ENCODE measurements at places on chromosomes 1 and 21.

DNA sequence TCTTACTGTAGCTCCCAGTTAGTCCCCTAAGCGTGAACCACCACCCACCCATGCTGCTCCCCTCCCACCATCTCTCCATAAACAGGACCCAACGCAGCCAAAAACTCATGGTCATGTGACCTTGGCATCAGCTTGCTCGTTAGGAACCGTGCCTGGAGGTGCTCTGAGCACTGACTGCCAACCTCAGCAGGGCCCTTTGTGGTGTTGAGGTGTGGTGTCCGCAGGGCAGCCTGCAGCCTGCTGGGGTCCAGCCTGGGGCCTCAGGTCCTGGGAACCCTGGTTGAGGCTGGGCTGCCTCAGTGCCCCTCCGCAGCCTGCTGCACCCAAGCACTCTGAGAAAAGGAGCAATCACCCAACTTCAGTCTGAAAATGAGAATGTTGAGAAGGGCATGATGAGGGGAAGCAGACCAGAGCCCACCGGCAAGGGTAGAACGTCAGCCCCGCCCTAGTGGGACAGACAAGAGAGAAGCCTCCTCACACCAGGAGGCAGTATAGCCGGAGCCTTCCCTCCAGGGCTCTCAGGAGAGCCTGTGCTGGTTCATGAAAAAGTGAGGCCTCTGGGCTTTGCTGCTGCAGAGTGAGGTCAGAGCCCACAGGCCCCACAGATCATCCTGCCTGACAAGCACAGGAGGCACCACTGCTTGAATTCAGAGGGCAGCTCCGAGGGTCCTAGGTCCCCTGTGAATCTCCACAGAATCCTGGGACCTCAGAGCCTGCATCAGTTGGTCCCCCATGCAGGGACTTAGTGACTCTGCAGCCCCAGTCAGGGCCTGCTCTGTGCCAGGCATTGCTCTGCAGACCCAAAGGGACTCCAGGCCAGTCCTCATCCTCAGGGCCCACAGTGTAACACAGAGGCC, 4.9 kb upstream of the COL6A2 start:
- no peak for DNase-seq

GRCh38 chr1:206992790-206993189, 22.5 kb upstream of the FCAMR start:
- DNase-seq = no peak

DNA sequence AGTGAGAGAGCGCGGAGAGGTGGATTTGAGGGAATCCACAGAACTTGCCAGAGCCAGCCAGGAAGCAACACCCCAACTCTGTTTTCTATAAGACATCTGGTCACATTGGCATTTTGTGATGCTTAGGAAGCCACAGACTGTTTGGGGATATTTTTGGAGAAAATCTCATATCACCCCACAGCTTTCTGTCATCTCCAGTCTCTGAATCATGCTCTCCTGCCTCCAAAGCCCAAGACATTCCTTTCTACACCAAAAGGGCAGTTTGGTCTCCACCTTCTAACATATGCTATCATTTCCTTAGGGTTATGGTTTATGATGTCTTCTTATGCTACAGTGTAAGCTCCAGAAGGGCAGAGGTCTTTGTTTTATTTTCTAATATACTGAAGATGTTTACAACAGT, 14.4 kb upstream of the BCL10 start:
- no peak for DNase-seq

DNA sequence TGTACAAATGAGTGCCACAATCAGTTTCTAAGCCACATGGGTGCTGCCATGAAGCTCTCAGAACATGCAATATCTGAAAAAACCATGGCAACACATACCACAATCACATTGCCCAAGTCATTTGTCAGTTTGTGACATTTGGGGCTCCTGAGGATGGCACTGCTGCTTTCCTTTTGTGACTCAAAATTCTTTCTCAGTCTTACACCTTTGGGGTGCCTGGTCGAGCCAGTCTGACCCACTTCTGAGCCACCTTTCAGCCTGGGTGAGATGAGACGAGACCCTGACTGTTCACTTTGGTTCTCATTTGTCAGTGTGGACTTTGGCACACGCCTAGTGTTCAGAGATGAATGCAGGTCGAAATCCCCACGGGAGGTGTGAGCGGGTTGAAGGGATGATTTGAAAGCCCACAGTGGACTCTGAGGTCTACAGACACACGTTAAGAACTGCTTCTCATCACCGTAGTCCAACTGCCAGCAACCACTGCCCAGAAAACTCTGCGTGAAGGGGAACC, 8.0 kb downstream of the BATF3 start:
- DNase-seq = no peak
